Mesenchymal stem cell (in vitro differentiated cells and primary cell): ENCODE measurements at places on chromosomes 12 and 14.

- no peak for DNase-seq
Measured at GRCh38 chr12:21818627-21819026, 44.1 kb upstream of the KCNJ8 start.

- DNase-seq: no peak
Measured at GRCh38 chr12:114395755-114396152, 10.2 kb downstream of the TBX5 start.

DNA sequence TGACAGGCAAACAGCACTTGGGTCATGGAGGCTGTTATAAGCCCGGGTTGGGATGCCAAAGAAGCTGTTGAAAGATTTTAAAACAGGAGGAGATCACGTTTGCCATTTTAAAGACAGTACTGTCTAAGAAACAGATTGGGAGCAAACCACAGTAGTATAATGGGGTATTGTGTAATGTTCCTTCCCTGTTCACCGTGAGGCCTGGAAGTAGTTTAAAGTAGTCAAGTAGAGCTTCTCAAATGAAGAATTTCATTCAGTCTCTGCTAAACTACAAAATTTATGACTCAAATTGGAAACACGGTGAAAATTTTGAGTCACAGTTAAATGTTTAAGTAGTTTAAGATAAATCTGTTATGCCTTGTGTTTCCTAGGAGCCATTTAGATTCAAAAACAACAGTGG, 35.8 kb downstream of the ATP2A2 start:
- peak; percentile 87 for DNase-seq

DNA sequence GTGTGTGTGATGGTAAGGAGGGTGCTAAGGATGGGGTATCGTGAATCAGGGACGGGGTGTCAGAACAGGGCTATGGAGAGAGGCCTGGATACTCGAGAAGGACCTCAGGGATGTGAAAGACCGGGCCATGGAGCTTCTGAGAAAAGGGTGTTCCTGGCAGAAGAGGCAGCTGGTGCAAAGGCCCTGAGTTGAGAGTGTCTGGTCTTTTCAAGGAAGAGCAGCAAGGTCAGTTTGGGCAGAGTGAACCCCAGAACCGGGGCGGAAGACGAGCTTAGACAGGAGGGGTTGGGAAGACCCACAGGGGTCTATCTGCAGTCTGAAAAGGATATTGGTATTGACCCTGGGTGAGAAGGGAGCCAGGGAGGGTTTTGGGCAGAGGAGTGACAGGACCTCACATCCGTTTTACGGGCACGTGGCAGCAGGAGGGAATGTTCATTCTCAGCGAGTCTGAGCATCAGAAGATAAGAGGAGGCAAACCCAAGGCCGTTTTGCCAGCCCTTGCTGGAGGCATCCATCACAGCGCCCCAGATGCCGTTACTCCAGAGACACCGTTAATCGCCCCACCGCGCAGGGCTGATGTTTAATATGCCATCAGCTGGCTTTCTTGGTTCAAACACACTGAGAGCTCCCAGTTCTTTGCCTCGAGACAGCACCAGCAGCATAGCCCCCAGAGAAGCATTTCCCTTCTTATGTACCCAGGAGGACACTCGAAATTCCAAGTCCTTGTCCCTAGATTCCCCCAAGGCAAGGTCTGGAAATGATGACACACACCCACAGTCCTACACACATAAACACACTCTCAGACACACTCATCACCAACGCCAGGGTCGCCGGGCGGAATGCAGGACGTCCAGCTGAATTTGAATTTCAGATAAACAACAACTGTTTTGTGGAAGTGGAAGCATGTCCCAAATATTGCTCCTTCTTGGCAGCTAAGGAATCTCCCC, 41.4 kb upstream of the EML1 start:
- peak; percentile 90 for DNase-seq

GRCh38 chr12:87142342-87142741, 886.2 kb upstream of the MGAT4C start:
- DNase-seq: no peak

DNA sequence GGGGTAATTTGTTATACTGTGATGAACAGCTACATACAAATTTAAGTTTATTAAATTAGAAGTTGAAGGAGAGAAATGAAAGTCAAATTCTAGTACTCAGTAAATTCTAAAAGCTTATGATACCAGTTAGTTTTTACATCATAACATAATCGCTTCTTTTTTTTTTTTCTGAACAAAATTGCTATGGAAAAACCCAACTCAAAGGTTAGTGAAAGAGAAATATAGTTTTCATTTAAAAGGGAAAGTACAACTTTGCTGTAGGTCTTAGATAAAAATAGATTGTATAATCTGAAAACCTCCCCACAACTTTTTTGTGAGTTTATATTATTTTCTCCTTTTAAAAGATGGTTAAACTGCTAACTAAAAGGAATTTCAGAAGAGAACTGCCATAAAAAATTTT, 53.7 kb upstream of the LRRK2 start:
- no peak for DNase-seq

DNA sequence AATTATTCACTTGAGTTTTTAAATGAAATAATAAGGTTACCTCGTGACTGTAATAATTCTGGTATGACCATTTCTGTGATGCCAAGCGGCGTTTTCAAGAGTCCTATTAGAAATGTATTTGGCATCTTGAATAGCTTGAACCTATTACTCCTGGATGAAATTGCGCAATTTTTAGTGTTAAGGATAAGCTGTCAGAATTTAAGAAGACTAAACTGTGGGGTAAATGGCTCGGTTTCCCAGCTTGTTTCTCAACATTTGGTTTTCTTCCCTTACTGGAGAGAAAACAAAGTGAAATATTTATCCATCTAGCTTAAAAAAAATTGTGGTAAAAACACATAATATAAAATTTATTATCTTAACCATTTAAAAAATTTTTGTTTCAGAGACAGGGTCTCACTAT, 26.8 kb downstream of the PCNX1 start:
- no peak for DNase-seq

GRCh38 chr12:50647031-50647430, 116.9 kb upstream of the ATF1 start:
- DNase-seq: no peak

GRCh38 chr14:74702293-74702692, 10.6 kb downstream of the AREL1 start:
- no peak for DNase-seq

DNA sequence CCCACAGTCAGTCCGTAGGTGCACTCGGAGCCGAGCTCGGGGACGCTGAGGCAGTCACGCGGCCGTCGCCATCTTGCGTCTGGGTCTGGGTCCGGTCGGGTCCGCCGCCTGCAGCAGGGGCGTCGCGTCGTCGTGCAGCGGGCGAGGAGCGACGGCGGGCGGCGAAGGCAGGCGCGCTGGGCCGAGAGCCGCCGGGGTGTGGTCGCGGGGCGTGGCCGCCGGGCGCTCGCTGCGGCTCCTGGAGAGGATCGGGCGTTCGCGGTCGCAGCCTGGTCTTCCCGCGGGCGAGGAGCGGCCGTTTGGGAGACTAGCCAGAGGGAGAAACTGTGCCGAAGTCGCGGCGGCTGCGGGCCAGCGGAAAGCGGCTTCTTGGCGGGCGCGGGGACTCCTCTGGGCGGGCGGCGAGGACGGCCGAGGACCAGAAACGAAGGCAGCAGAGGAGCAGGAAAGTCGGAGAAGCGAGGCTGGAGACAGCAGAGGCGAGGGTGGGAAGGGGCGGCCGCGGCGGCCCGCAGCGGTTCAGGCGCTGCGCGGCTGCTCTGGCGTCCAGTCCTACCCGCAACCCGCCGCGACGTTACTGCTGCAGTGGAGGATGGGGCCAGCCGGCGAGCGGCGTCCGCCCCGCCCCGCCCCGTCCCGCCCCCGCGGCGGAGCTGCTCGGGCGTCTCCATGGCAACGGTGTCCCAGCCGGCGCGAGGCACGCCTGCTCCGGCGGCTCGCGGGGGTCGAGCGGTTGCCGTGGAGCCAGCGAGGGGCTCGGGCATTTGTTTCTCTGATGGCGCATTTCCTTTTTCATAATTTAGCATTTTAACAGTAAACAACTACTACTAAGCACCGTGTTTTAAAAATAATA, at the start of gene PNMA1:
Gene PNMA1, minus strand, starts transcription at position 582 of the 853 bp plus-strand sequence. CDS start 745 bp downstream, outside the sequence.
- DNase-seq: peak; percentile 85

GRCh38 chr14:53037016-53037415, 86.2 kb upstream of the FERMT2 start:
- no peak for DNase-seq

DNA sequence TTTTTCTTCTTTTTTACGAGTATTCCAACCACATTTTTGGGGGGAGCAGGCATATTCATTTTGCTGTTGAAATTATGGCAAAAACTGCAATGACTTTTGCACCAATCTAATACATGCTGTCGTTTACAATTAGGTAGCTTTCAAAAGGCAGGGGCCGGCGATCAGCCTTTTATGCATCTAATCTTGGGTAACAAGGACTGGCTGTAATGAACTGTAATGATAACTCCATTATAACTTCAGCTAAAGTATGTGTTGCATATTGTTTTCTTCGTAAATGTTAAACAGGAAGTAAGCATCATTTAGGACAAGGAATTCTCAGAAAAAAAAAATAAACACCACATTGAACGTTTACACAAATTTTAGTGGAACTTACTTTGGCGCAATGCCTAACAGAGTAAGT, 30.3 kb upstream of the KLRF1 start:
- DNase-seq: no peak

- DNase-seq: no peak
Measured at GRCh38 chr12:131635491-131636122, 75.3 kb upstream of the SFSWAP start.

GRCh38 chr12:48197971-48198671, 5.0 kb downstream of the OR10AD1 start:
- peak; percentile 85 for DNase-seq

DNA sequence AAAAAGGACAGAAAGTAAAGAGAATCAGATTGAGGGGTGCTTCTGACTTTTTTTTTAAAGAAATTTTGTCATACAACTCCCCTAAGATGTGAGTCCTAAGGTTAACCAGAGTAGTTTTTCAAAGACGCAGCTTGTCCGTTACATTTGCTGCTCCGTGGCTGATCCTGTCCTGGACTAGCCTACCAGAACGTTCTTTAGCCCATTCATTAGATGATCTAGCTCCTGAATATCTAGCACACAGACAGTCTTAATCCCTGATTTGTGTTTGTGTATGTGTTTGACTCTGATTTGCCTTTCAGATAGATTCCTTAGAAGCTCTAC, 60.3 kb downstream of the SAMD4A start:
- DNase-seq: no peak

DNA sequence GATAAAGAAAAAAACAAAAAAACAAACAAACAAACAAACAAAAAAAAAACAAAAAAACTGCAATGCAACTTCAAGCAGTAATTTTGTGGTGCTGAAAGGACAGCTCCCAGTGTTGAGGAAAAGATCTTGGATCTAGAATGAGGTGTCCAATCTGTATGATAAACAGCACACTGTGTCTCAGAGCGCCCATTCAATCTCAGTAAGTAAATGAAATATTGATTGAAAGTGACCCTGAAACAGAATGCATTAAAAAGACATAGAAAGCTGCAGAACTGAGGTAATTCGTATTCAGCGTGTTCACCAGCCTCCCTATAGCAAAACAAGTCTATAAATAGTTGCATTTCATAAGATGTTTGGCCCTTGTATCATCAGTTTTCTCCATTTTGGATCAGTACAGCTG, 153.0 kb downstream of the NOVA1 start:
- DNase-seq: peak; percentile 43

DNA sequence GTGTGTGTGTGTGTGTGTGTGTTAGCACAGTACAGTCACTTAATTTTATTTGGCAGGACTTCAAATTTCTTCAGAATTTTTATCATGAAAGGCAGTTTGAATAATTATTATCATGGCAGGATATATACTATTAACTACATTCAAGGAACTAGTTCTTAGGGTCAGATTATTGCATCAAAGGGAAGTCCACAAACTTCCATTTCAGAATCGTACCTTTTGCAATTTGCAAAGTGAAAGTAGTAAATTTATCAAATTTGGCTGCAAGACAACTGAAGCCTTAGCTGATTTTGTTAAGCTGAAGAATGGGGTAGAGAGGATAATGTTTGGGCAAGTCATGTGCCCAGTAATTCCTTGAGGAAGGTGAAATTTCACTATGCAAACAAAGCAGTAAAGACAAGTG, 68.2 kb downstream of the PLEKHG7 start:
- DNase-seq: no peak

GRCh38 chr14:69879175-69880043, at the start of gene SMOC1:
TSS of gene SMOC1 (plus strand) at chr14:69879416. CDS start at chr14:69879679, 263 bp downstream.
- peak; percentile 2 for DNase-seq

GRCh38 chr14:61523751-61524150, 171.6 kb upstream of the HIF1A start:
- DNase-seq: no peak

DNA sequence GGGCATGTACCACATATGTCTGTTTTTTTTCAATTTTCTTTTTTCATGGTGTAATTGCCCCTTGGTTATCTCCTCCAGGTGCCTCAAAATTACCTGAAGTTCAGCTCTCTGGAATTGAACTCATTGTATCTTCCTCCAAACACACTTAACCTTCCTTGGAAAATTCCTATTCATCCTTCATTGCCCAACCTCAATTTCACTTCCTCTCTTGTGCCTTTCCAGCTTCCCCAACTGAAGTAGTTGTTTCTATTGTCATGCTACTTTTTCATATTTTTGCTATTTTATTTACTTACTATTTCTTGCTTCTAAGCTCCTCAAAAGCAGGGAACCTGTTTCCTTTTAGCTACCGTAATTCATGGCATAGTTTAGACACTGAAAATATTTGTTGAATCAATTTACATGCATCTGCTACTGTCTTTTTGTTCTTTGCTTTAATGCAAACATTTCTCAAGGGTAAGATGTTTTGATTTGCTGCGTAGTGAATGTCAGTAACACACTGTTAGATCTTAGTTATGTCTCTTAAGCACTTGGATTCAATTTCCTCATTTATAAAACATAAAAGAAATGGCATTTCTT, 37.0 kb upstream of the STXBP6 start:
- DNase-seq: no peak

- DNase-seq: peak; percentile 91
Measured at GRCh38 chr12:118330421-118331018, 42.2 kb downstream of the TAOK3 start.

DNA sequence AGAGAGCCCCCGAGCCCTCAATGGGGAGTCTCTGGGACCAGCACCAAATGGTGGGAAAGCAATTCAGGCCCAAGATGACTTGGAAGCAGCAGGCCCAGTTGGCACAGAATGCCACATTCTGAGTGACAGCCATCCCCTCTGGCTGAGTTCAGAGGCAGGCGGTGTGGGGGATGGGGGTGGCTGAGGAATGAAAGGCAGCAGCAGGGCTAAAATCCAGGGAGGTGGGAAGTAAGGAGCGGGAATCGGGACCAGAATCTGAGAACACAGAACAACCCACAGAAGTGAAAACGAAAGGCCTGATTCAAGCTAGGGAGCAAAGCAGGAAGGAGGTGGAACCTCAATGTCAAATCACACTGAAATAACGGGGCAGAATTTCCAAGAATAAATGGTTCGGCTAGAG, 171.2 kb downstream of the CALM1 start:
- DNase-seq: no peak
